ENCODE measurements at places on chromosomes 7 and 10.

DNA sequence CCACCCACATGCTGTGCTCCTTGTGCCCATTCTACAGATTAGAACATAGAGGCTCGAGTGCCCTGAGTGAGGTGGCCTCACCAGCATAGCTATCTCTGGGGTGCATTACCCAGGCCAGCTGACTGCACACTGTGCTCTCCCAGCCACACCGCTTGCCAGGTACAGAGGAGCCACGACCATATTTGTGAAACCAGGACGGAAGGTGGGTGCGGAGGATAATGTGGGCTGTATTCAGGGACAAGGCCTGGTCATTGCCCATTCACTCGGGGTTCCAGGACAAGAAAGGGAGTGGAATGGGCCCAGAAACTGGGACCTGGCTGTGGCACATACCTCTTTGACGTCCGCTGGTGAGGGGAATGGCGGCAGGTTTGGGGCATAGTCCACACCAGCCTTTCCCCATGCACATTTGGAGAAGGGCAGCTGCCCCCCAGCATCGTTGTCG is 236.0 kb downstream of the TNS3 start:
- no peak for DNase-seq

GRCh38 chr7:8638076-8638475 is 204.7 kb downstream of the NXPH1 start:
- no peak for DNase-seq

- no peak for DNase-seq
Observed at GRCh38 chr7:24685708-24686107, 71.6 kb downstream of the GSDME start.

DNA sequence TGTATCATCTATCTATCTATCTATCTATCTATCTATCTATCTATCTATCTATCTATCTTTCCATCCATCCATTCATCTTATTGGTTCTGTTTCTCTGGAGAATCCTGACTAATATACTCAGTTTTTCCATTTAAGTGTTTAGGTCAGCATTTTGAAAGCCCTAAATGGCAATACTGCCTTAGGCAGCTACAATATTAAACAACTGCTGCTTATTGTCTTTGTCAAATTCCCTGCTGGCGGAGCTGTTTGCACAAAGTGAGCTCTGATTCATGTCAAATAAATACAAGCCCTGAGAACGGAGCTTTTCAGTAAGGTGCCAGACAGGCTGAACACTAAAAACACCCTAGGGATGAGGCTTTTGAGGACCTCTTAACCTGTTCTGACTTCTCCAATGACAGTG is 7.1 kb upstream of the KLHL7 start:
- DNase-seq: no peak

- DNase-seq: no peak
Observed at GRCh38 chr10:24792638-24793037, 69.0 kb upstream of the ARHGAP21 start.

- DNase-seq: peak; percentile 31
Observed at GRCh38 chr10:103859161-103860086, 4.0 kb upstream of the SH3PXD2A start.

- no peak for DNase-seq
Observed at GRCh38 chr10:52967806-52968795, 195.5 kb upstream of the MBL2 start.

- DNase-seq: no peak
Observed at GRCh38 chr10:98460837-98461499, 14.2 kb upstream of the HPS1 start.

DNA sequence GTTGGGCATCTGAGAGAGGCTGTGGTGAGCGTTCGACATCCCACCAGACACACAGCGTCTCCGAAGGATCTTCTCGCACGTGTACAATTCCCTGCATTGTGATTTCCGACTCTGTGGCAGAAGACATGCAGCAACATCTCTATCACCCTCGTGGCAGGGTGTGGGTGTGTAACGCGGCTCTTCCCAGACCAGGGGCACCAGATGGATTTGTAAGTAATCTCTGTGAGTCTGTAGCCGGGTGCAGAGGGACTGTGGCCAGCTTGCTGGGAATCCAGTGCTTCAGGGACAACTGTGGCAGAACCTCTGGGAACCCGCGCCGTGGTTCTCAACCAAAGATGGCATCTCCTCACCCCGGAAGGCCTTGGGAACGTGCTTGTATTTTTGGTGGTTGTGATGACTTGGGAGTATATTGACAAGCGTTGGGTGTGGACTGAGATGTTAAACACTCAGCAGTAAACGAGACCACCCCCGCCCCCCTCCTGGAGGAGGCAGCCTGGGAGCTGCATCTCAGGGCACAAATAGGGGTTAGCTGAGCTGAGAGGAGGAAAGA is 21.2 kb downstream of the FOXL3 start:
- no peak for DNase-seq

- no peak for DNase-seq
Observed at GRCh38 chr10:2890093-2890492, 177.3 kb upstream of the PFKP start.

DNA sequence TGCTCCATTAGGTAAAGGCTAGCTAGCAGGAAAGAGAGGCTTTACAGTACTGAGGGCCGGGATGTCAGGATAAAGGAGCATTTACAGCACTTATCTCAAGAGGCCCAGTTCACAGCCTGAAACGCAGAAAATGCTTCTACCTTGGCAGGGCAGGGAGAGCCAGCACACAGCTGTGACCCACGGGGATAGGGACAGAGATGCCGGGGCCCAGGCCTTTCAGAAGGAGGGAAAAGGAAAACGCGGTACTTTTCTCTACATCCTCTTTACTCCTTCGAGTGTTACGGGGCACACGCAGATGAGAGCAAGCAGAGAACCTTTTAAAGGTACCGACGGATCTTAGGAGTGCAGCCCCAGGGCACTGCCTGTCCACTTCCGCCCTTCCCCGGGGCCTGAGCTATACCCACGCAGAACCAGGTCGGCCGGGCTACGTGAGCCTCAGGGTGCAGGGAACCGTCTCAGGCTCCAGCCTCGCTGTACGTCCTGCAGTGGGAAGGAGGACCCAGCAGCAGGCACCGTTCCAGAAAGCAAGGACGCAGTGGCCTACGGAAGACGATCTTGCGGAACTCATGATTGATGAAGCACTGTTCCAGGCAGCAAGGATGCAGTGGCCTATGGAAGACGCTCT is 232.3 kb downstream of the ELFN1 start:
- DNase-seq: no peak

DNA sequence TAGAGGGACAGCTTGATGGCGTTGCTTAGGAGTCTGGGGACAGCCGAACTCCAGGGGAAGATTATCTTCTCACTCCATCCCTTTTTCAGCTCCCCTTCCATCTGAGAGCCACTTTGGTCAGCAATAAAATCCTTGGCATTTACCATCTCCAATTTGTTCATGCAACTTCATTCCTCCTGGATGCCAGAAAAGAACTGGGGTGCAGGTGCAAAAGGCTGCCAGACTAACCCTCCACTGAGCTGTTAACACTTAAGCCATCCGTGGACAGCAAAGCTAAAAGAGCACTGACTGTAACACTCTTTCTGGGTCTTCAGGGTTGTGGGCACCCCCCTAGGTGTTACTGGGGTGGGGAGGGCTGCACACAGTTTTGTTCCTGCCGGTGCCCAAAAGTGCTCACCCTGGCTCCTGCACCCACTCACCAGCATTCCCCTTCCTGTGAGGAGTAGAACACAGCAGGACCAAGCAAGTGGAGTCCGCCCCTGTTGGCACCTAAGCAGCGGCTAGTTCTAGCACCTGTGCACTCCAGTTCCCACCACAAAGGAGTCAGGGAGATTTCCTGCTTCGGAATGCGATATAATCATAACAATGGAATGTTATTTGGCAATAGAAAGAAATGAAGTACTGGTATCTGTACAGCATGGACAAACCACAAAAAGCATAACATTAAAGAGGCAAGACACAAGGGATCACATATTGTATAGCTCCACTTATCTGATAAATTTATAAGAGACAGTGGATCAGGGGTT is 95.1 kb downstream of the NPY start:
- DNase-seq: no peak

DNA sequence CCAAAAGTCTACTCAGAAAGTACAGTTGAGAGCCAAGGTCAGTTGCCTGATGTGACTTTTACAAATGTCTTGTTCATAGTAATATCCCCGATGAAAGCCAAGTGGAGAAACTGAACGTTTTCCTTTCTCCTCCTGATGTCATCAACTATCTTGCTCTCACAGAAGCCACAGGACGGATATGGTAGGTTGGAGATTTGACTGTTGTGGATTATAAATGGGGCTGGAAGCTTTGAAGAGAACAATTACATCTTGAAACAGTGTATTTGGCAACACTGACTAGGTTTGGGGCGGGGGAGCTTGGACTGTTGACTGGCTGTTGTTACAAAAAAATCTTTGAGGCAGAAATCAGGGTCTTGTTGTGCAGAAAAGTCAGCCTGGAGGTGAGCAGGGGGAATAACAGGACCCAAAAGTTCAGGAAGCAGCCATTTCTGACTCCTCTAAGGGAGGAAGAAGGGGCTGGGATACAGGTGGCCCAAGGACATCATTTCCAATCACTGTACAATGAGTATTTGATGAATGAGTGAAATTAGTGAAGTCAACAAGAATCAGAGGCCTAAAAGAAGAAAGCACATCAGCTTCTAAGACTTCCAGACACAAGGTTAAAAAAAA is 24.3 kb downstream of the PLEKHS1 start:
- DNase-seq: no peak

- DNase-seq: no peak
Observed at GRCh38 chr10:17923728-17924127, 28.0 kb upstream of the SLC39A12 start.

DNA sequence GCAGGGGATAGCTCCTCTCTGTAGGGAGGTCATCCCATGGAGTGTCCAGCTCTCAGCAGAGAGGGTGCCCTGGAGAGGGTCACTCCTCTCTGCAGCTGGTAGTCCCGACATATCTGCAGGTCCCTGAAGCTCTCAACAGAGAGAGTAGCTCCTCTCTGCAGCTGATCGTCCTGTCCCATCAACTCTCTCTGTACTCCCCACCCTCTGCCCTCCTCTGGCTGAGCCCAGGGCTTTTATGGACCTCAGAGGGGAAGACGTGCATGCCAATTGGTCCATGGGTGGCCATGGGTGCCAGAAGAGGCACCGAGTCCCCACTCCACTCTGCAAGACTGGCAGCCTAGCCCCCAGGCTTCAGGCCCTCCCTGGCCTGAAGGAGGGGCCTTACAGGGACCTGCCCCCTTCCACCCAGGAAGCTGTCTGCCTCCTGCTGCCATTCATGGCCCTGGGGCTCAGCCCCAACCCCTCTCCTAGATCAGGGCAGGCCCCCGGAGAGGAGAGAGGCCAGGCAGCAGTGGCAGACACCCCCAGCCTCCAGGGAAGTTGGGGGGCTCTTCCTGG is 9.0 kb upstream of the BLVRA start:
- no peak for DNase-seq

DNA sequence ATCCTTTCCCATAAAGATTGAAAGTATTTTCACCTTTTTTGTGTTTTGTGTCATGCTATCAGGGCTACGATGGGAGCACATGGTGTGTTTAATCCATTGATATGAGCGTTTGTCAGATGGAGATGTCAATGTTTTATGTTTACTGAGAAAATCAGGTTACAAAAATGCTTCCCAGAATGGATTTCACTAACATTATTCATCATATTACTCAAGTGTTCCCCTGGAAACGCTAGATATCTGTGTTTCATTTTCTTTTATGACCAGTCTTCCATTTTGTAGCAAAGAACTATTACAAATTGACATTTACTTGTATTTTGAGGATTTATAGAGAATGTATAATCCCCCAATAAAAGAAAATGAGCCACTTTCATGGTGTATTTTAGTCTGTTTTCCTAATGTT is 293.5 kb upstream of the AKR1E2 start:
- DNase-seq: no peak

GRCh38 chr7:2675256-2675764 is 12.7 kb upstream of the AMZ1 start:
- DNase-seq: no peak

DNA sequence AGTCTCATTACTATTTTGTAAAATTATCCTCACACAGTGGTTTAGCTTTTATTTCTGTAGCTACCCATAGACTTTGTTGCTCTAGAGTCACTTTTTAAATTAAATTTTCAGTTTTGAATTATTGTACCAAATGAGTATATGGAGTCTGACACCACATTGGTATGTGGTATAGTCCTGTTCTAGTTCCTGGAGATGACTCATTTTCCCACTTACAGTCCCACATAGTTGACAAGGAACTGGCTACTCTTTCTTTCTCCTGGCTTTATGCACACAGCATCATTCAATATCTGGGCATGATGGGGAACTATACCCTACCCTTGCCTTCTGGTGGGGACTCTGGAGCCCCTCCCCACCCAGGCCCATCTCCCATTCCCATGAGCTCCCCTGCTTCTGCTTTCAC is 92.6 kb upstream of the RAB11FIP2 start:
- DNase-seq: no peak

- DNase-seq: no peak
Observed at GRCh38 chr7:106151459-106152312, 39.6 kb upstream of the SYPL1 start.

DNA sequence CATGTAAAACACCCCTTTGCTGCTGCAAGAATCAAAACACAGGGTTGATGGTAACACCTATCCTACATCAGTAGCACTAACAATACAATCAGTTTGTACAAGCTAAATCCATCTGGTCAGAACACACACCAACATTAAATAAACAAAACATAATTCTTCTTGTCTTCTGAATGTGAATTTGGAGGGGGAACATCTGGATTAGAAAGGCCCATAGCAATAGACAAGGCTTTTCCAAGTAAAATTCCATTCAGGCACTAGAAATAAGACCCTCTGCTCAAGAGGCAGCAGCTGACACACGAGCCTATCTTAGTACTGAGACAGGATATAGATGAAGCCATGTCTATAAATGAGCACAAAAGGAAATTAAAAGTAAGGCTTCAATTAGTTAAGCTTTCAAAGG is 839.9 kb upstream of the LRRTM3 start:
- DNase-seq: no peak

- no peak for DNase-seq
Observed at GRCh38 chr7:49030221-49030620, 105.9 kb downstream of the CDC14C start.

- no peak for DNase-seq
Observed at GRCh38 chr7:114087653-114088469, 169.1 kb upstream of the PPP1R3A start.

GRCh38 chr10:23742368-23742767 is 303.5 kb downstream of the OTUD1 start:
- DNase-seq: no peak

GRCh38 chr10:128258421-128258976 is 132.3 kb upstream of the MKI67 start:
- DNase-seq: no peak

DNA sequence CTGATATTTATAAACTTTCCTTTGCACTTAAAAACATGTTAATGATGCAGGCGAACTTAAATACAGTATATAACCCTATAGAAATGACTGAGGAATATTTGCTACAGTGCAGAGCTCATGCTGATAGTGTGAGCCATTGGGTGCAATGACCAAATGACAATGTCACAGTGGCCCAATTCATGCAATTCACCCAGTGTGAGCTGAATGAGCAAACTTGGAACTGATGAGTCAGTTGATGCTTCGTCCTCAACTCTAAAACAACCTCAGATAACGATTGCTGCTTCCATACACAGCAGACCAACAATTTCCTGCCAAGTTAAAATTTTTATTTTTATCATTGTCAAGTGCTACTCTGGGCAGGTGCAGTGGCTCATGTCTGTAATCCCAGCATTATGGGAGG is 12.1 kb upstream of the ZC3HAV1L start:
- no peak for DNase-seq

GRCh38 chr7:15446280-15446679 is 115.5 kb downstream of the AGMO start:
- no peak for DNase-seq

GRCh38 chr7:152336754-152337368 is 98.9 kb downstream of the KMT2C start:
- peak; percentile 37 for DNase-seq

GRCh38 chr7:106597751-106598546 is 63.0 kb downstream of the CCDC71L start:
- DNase-seq: no peak
